KBM-7 (cell line): ENCODE measurements at places on chromosomes 4 and X.

GRCh38 chr4:53763813-53764597 is 172.7 kb upstream of the LNX1 start:
- no peak for DNase-seq

- no peak for DNase-seq
These were observed 6.5 kb downstream of the TLR8 start for GRCh38 chrX:12912791-12913482.

GRCh38 chr4:102678107-102678506 is 82.7 kb downstream of the MANBA start:
- no peak for DNase-seq

DNA sequence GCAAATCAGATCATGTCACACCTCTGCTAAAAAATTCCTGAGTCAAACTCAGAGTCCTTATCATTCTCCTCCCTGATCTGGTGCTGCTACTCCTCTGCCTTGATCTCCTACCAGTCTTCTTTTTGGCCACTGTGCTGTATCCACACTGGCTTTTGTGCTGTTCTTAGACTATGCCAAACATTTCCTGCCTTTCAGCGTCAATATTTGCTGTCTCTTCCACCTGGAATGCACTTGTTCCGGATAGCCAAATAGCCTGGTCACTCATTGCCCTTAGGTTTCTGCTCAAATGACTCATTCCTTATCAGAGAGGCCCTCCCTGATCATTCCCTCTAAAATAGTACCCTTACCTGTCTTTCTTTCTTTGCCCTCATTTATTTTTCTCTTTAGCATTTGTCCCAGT is 24.4 kb upstream of the RP2 start:
- no peak for DNase-seq

DNA sequence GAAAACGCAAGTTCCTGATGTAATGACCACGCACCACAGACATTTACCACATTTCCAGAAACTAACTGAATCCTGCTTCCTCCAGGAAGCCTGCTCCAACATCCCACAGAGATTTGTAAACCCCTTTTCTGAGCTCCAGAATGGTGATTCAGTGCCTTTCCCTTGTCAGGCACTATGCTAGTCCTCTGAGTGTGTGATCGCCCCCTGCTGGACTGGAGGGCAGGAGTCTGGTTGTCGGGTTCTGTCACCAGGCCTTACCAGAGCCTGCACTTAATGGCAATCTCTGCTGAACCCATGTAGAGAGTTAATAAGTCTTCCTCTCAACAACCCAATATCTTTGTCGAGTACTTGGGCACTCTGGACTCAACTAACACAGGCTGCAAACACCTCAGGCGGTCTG is 14.5 kb upstream of the KDM5C start:
- peak; percentile 42 for DNase-seq

DNA sequence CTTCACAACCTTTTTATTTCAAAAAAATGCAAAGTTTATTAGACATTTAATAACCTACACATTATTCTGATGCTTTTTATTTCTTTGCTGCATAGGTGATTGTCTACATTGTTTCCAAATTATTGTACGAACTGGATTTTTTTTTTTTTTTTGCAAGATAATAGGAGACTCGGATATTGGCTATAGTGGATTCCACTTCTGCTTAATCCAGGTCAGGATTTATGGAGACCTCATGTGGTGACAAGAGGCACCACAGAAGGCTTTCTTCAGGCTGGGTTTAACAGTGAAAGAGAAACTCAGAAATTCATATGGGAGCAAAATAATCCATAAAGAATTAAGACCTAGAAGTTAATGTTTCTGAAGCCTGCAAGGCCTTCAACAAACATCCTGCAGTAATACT is 2.4 kb upstream of the SLIT2 start:
- DNase-seq: peak; percentile 12
